ENCODE measurements at places on chromosomes 3 and 15.
A peak's percentile ranks its signal among the peaks of the same experiment; 100 is the strongest.

- no peak for DNase-seq
Measured at GRCh38 chr3:4772171-4772804, 206.9 kb upstream of the BHLHE40 start.

- no peak for DNase-seq
Measured at GRCh38 chr15:97236140-97236539, 724.4 kb upstream of the ARRDC4 start.

DNA sequence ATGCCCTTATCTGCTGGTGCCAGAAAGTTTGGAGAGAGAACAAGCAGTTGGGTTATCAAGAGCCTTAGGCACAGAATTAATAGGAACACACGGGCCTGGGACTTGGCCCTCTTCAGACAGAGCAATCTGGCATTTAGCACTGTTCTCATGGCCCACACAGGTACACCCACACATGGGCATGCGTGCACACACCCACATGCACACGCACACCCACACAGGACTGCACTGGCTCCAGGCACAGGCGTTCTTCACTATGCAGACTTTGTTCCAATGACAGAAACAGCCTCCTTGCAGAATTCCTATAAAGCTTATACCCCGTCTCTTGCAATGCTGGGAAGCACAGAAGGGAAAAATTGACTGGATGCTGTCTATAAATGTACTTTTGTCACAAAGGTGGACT, 36.3 kb downstream of the TMEM44 start:
- DNase-seq, result no peak

- no peak for DNase-seq
Measured at GRCh38 chr3:14846226-14846880, 27.6 kb downstream of the FGD5 start.

GRCh38 chr3:69562020-69562419, 176.1 kb upstream of the FRMD4B start:
- no peak for DNase-seq

GRCh38 chr3:40336101-40336500, 26.6 kb downstream of the EIF1B start:
- DNase-seq, result no peak

- DNase-seq, result no peak
Measured at GRCh38 chr3:72510247-72510646, 338.0 kb downstream of the SHQ1 start.

DNA sequence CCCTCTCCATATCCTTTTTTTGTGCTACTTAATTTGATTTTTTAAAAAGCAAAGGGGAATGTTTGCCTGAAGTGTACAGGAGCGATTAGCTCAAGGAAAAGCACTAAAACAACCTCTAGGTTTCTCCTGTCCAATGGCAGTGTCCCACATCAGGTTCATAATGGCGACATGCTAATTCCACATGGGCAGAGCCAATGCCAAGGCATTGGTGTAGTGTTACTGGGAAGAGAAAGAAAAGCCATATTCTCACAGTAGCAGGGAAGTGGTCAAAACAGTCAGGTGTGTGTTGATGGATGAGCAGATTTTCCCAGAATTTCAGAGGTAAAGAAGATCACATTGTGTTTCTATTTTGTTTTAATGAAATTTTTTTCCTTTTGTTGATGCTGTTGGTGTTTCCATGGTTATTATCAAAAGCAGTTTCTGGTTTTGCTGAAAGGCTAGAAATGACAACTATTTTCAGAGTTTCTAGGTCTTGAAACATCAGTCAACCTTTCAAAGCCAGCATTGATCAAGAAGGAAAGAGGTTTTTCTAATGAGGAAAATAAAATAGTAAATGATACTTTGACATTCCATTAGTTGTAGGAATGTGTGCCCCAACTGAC, 65.2 kb downstream of the FNDC3B start:
- DNase-seq, result peak; percentile 64

GRCh38 chr3:73687106-73688004, 62.6 kb upstream of the PDZRN3 start:
- DNase-seq, result no peak

GRCh38 chr3:144963810-144964209, 992.2 kb downstream of the DIPK2A start:
- no peak for DNase-seq

DNA sequence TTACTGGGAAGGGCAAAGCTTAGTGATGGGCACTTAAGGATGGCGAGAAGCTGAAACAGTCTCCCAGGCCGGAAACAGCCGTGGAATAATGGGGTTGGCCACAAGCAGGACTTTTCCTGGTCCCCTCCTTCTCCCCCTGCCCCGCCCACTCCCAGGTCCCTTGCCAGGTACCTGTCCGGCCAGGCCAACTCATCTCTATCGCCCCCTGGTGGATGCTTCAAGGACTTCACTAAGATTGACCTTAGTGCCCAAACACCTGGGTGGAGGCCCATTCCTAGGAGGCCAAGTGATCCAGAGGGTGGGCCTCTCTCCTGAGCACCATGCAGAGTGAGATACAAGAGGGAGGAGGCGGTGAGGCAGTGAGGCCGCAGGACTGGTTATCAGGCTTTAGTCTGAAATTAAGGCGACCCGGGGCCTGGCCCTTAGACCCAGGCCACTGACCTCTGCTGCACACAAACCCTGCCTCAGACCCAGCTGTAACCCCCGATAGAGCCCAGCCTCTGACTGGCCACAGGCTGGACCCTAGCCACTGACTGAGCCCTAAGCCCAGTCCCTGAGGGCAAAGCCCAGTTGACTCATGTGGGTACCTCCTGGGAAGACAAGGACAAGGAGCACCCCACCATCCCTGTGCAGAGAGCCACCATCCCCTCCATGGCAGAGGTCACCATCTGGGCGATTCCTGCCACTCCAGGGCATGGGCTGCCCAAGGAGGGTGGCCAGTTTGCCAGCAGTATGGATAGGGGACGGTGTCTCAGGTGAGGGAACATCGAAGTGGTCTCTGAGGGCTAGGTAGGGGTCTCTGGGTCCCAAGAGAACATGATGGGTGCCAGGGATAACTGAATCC, 37.6 kb downstream of the VIPR1 start:
- DNase-seq, result peak; percentile 41

DNA sequence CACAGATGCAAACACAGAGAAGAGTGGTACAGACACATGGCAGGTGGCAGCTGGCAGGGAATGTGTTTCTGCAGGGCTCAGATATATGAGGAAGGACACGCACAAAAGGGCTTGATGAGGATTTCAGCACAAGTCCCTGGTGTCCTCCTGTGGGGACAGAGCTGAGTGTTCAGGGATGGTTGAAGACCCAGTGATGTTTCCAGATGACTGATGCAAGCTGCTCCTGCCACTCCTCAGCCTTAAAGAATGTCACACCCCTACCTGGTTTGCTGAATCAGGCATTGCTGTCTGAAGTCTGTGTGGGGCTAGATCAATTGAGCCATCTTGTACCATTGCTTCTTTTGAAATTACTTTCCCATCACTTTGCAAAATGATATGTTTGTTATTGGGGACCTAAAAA, 40.2 kb downstream of the TNFAIP8L3 start:
- DNase-seq, result no peak

GRCh38 chr3:69299344-69299743, 86.5 kb downstream of the FRMD4B start:
- DNase-seq, result no peak

- DNase-seq, result no peak
Measured at GRCh38 chr15:67033571-67034044, 31.8 kb upstream of the SMAD3 start.

DNA sequence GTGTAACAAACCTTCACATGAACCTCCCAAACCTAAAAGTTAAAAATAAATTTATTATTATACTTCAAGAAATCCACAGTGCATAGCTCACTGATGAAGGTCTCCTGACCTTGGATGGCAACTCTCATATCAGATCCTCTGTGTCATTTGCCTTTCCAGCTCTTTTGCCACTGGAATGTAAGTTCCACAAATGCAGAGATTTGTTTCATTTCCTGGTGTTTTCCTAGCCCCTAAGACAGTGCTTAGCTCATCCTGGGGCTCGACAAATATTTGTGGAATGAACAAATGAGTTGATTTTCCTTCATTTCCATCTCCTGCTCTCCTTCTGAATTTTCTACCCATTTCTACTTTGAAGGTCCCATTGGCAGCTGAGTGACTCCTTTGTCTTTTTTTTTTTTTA, 56.0 kb downstream of the FRMD4B start:
- peak; percentile 32 for DNase-seq

GRCh38 chr15:71433402-71433801, 318.1 kb downstream of the THSD4 start:
- DNase-seq, result no peak

DNA sequence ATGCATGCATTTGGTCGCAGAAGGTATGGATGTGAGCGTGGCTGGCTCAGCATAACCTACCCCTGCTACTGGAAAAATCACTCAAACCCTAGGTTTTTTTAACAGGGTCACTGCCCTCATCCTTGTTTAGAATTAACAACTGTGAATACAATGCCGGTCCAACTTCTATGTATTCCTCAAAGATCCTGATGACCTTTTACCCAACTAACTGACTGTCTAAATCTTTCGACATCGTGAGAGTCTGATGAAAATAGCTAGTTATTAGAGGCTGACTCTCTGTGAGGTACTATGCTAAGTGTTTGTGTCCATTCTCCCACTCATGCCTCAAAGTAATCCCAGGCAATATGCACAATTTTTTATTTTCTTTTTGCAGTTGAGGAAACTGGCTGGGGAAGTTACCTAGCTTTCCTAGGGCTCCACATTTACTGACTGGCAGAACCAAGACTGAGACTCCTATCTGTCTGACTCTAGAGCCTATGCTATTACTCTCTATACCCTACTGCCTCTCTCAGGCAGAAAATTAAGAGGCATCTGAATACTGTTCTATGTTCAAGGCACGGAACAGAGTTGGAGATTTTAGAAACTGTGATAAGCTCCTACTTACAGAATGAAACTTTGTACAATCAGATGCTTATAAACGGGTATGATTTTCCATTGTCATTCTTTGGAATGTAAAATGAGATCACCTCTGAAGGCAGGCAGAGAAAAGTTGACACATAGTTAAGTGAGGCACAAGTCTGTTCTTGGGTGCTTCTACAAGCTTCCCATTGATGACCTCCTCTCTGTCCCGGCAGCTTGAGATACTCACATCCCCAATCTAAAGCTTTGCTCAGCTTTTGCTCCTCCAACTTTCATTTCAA, 56.4 kb downstream of the FILIP1L start:
- no peak for DNase-seq

DNA sequence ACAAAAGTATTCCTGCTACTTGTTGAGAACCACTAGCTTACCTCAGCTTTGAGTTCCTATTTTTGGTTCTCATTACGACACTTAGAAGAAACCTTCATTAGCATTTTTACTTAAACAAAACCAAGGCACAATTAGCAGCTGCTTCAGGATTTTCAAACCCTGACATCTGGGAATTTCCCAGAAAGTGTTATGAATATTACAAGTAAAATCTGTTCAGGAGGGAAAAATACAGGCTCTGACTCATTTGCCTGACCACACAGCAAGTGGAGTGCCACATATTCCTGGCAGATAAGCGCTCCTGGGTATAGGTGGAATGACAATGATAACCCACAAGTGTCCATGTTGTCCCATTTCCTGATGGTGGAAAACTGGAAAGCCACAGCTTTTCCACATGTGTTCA, 10.3 kb upstream of the RFTN1 start:
- DNase-seq, result peak; percentile 51

DNA sequence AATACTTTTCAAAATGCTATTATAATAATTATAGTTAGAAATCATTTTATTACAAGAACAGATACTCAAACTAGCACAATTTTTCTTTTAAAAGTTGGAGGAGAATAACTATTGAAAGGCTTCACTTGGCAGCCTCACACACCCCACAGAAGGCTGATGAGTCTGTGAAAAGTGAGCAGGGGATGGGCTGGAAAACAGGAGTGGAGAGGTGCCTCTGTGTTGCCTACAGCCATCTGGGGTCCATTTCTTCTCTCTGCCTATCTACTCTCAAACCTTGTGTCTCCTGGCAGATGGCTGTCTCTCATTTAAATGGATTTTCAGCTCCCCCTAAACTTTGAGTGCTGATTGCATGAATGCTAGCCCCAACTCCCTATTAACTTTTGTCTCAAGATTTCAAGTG, 230.8 kb downstream of the CLSTN2 start:
- no peak for DNase-seq

DNA sequence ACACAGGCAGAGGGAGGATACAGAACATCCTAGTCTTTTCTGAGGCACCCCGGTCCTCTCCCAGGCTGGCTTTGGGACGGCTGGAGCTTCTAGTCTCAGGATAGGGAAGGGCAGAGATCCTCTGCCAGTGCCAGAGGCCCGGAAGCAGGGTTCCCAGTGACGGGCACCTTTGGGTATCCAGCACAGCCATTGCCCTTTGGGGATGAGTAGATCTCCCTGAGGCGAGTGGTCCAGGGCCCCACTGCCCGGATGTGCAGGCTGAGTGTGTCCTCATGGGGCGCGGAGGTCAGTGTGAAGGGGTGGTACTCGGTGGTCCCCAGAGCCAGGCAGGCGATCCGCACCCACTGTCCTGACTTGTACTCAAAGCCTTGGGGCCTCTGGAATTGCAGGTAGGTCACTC, 18.3 kb downstream of the DUOX2 start:
- no peak for DNase-seq

- DNase-seq, result peak; percentile 56
Measured at GRCh38 chr15:23074684-23075083, 35.3 kb upstream of the TUBGCP5 start.

- no peak for DNase-seq
Measured at GRCh38 chr15:88476635-88477060, 9.1 kb downstream of the MRPS11 start.

GRCh38 chr3:134078169-134078831, 48.6 kb upstream of the SLCO2A1 start:
- no peak for DNase-seq

GRCh38 chr3:101643861-101644613, 32.9 kb downstream of the ZBTB11 start:
- DNase-seq, result peak; percentile 89

GRCh38 chr15:66789029-66790025, 87.3 kb downstream of the SMAD6 start:
- no peak for DNase-seq

- DNase-seq, result no peak
Measured at GRCh38 chr3:43243590-43244587, 42.5 kb upstream of the SNRK start.
